ENCODE measurements at places on chromosomes 7 and 10.

DNA sequence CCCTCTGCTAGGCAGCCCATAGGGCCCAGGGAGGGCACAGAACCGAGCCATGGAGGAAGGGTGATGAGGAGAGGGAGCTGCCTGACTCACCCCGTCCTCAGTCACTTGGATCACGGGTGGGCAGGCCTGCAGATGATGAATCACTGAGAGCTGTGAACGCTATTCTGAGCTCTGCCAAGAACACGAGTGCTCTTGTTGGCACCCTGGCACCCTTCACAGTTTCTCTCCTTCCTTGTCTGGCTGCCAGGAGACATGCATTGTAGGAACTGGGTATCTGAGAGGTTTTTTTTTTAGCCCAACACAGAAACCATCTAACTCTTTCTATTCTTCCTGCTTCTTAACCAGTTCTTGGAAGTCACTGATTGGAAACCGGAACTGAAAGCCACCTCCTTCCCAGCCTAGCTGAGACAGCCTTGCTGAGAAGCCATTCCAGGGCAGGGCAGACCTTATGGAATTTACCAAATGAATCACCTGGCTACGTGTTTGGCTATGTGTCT lies 82.1 kb downstream of the SLC37A3 start:
- DNase-seq, result peak; percentile 31

DNA sequence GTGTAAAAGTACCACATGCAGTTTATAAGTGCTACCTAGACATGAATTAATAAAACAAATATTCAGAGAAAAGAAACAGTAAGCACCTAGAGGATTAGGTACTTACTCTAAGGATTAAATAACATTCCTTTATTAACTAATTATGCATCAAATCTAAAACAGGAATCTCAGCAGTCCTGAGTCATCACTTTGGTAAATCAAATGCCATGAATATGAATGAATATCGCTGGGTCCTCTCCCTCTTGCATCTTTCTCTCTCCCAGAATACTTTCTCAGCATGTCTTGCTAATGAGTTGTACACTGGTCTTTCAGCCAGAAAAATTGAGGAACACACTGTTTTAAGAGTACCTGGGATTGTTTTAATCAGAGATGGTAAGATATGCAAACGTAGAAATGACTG lies 225.5 kb upstream of the NFE2L3 start:
- no peak for DNase-seq

- no peak for DNase-seq
These were observed 209.2 kb downstream of the SNX10 start for GRCh38 chr7:26500749-26501352.

DNA sequence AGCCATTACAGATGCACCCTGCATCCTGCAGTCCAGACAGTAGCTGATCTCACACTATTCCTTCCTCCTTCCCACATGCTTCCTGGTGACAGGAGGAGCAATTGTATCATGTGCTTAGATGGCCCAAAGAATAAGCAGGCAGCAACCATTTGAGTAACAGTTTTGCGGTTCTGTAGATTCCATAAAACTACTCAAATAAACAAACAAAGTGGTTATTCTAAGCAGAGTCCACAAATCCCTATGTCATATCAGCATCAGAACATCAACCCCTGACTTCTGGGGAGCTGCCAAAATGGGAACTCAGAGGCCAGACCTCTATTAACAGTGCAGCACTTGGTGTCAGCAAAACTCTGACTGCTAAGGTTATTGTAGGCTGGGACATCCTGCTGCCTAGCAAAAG lies 226.0 kb downstream of the SORCS1 start:
- no peak for DNase-seq

- DNase-seq, result no peak
These were observed 71.9 kb downstream of the CFAP46 start for GRCh38 chr10:132870426-132870825.

- no peak for DNase-seq
These were observed 28.7 kb downstream of the ST8SIA6 start for GRCh38 chr10:17425584-17426262.

DNA sequence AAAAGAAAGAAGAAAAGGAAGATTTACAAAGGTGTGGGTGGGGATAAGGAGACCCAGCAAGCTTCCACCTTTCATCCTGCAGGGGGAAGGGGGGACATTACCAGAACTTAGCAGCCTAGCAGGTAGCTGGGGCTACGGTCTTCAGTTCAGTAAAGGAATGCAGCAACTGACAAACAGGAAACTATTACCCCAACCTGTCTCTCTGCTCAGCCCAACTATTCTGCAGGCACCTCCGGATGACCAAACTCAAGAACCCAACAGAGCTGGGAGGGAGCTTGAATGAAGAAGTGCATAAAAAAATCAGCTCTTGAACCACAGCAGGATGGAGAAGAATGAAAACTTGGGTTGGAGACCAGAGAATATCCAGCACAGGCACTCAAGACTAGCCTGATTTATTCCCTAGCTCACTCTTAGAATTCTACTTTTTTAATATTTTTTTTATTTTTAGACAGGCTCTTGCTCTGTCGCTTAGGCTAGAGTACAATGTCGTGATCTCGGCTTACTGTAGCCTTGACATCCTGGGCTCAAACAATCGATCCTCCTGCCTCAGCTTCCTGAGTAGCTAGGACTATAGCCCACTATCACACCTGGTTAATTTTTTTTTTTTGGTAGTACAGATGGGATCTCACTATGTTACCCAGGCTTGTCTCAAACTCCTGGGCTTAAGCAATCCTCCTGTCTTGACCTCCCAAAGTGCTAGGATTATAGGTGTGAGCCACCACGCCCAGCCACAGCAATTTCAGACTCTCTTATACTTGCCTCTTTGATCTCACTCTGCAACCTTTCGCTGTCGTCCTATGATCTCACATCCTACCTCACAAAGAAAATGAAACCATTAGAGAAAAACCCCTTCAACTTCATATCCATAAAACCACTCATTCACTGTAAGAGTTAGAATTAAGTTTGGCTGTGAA lies 18.5 kb upstream of the C10orf67 start:
- DNase-seq, result no peak

DNA sequence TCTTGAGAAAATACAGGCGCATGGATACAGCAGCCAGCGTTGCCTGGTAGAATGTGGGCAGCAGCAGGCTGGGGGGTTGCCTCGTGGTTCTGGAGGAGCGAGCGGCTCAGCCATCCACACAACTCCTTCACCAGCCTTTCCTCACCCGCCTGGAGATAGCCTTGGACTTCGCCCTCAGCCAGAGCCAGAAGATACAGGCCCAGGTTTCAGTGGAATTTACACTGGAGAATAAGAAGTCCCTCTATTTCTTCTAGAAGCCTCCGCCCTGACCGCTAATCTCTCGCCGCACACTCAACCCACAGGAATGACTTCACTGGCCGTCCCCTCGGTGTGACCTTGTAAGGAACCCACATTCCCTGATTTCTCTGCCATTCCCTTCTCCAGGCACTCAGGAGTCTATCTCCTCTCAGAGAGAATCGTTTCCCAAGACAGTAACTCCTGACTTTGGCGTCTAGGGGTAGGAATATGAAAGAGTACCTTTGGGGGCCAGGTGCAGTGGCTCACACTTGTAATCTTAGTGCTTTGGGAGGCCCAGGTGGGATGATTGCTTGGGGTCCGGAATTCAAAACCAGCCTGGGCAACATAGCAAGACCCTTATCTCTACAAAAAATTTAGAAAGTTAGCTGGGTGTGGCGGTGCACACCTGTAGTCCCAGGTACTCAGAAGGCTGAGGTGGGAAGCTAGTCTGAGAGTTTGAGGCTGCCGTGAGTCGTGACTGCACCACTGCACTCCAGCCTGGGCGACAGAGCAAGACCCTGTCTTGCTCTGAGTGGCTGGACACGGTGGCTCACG lies 52.0 kb upstream of the ECHDC3 start:
- DNase-seq, result no peak

- no peak for DNase-seq
These were observed 4.0 kb downstream of the HDAC9 start for GRCh38 chr7:18499407-18500177.

GRCh38 chr7:91656541-91657482 lies 223.7 kb downstream of the MTERF1 start:
- DNase-seq, result peak; percentile 65

DNA sequence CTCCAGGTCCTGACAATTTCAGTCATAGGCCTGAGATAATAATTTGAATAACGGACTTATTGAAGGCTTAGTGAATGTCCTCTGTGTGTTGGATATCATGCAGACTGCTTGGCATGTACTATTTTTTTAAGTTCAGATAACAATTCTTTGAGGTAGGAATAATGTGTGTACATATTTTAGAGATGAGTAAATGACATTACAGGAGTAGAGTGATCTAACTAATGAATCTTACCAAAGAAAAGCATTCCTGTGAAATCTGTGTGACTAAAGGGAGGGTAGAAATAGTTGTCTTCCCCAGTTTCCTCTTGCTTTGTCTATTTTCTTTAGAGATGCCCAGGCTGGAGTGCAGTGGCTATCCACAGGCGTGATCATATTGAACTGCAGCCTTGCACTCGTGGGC lies 391.8 kb upstream of the ETV1 start:
- DNase-seq, result no peak

- no peak for DNase-seq
These were observed 312.5 kb upstream of the SEMA3C start for GRCh38 chr7:81231301-81231838.

DNA sequence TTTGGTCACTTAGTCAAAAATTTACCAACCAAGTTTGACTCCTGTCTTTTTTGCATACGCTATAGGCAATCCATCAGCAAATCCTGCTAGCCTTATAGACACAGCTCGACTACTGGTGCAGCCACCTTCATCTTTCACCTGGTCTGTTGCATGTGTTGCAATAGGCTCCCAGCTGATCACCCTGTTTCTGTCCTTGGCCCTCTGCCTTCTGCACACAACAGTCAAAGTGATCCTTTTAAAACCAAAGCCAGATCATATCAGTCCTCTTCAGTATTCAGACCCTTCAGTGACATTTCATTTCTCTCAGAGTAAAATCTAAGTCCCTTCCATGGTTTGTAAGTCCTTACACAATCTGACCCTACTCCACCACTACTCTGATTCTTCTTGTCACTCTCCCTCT lies 10.9 kb upstream of the CDK6 start:
- no peak for DNase-seq

GRCh38 chr10:11783558-11783865 lies 39.6 kb upstream of the PROSER2 start:
- no peak for DNase-seq

- DNase-seq, result no peak
These were observed 47.8 kb upstream of the KCNMA1 start for GRCh38 chr10:77685432-77685831.

DNA sequence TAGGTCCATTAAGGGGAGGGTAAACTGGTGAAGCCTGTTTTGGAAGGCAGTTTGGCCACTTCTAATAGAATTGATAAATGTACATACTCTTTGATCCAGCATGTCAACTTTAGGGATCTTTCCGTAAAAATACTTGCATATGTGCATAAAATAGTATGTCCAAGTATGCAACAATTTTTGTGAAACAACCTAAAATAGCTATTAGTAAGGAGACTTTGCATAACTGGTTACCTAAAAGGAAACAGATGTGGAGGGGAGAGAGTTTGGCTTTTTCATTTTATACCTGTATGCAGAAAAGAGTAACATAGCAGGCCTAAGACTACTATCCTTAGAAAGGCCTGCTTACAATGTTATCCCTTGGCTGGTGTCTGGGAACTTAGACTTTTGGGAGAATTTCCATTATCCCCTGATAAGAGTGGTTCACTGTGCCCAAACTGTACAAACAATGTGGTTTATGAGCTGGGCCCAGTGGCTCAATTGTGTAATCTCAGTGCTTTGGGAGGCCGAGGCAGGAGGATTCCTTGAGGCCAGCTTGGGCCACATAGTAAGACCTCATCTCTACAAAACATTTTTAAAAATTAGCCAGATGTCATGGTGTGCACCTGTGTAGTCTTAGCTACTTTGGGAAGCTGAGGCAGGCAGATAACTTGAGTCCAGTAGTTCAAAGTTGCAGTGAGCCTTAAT lies 21.3 kb downstream of the PTPN12 start:
- DNase-seq, result no peak

- no peak for DNase-seq
These were observed at the start of gene UPP1 for GRCh38 chr7:48089046-48090003. Gene UPP1, plus strand, starts transcription at chr7:48089265. Its CDS starts 5,519 bp downstream, at chr7:48094784.

GRCh38 chr7:31764462-31764861 lies 77.4 kb downstream of the PPP1R17 start:
- no peak for DNase-seq

DNA sequence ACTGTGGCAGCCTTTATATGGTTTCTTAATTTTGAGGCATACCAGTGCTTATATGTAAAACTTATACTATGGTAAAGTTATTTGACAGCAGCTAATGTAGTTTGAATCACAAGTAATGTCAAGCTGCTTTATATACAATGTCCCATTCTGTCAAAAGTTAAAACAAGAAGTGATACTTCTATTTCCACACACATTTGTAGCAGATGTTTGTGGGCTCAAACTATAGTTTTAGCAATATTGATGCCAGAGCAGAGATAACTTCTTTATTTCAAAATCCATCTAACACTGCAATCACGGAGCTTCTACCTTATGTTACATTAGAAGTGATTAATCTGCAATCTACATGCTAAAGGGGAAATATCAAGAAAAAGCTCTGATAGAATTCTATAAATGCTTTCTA lies 149.6 kb downstream of the ADK start:
- no peak for DNase-seq

- DNase-seq, result no peak
These were observed 31.9 kb upstream of the GUSB start for GRCh38 chr7:66013938-66014337.

DNA sequence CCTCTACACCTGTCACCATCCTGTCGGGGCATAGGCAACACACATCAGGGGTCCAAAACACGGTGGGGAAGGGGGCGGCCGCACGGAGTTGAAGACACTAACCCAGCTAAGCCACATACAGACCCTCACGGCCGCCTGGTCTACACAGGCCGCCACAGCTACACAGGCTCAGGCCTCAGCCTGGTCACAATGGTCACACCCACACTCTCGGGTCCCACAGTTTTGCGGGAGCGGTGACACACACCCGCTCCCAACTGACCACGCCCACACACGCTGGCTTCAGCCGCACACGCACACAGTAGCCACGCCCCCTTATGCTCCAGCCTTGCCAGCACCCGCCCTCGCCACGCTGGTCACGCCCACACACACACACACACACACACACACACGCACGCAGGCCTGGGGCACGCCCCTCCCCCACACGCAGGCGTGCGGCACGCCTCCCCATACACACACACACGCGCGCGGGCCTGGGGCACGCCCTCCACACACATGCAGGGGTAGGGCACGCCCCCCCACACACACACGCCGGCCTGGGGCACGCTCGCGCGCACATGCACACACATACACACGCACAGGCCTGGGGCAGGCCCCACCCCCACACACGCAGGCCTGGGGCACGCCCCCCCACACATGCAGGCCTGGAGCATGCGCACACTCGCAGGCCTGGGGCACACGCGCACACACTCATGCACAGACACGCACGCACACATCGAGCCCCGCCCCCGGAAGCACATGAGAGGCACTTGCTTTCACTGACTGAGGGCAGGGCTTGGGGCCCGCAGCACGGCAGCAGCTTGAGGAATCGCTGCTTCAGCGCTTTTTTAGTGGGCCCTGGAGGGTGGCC lies 12.3 kb upstream of the OGA start:
- DNase-seq, result peak; percentile 73

DNA sequence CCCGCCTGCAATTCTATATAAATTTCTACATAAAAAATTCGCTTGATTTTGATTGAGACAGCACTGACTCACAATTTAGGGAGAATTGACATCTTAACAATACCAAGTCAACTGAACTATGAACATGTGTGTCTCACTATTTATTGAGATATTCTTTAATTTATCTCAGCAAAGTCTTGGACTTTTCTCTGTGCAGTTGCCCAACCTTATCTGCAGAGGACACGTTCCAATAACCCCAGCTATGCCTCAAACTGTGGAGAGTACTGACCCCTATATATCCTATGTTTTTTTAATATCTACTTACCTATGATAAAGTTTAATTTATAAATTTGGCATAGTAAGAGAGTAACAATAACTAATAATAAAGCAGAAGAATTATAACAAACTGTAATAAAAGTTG lies 69.4 kb upstream of the PIP4K2A start:
- no peak for DNase-seq

All from AG09319 (cell line).